ENCODE measurements at places on chromosomes 13 and 19.

GRCh38 chr13:30802501-30802900, 67.2 kb downstream of the ALOX5AP start:
- no peak overlapping the region for H3K27ac ChIP-seq
- H3K4me3 ChIP-seq = no peak overlapping the region
- H3K27me3 ChIP-seq = no peaks in the 10 kb centered on the region
- no peaks in the 10 kb centered on the region for H3K36me3 ChIP-seq

- no peaks in the 10 kb centered on the region for H3K27me3 ChIP-seq
- no peaks in the 10 kb centered on the region for H3K36me3 ChIP-seq
- H3K27ac ChIP-seq = no peak overlapping the region
Measured at GRCh38 chr19:29193155-29193554, 19.8 kb downstream of the UQCRFS1 start.

GRCh38 chr19:2338055-2338615, 9.7 kb downstream of the SPPL2B start:
- H3K27ac ChIP-seq = no peak overlapping the region
- no peak overlapping the region for H3K4me3 ChIP-seq
- peaks cover 4% of the 10 kb centered on the region for H3K4me1 ChIP-seq
- no peaks in the 10 kb centered on the region for H3K27me3 ChIP-seq

GRCh38 chr13:66508153-66508909, 721.8 kb downstream of the PCDH9 start:
- no peak overlapping the region for H3K27ac ChIP-seq
- no peak for DNase-seq
- H3K27me3 ChIP-seq = no peaks in the 10 kb centered on the region
- no peaks in the 10 kb centered on the region for H3K4me1 ChIP-seq

DNA sequence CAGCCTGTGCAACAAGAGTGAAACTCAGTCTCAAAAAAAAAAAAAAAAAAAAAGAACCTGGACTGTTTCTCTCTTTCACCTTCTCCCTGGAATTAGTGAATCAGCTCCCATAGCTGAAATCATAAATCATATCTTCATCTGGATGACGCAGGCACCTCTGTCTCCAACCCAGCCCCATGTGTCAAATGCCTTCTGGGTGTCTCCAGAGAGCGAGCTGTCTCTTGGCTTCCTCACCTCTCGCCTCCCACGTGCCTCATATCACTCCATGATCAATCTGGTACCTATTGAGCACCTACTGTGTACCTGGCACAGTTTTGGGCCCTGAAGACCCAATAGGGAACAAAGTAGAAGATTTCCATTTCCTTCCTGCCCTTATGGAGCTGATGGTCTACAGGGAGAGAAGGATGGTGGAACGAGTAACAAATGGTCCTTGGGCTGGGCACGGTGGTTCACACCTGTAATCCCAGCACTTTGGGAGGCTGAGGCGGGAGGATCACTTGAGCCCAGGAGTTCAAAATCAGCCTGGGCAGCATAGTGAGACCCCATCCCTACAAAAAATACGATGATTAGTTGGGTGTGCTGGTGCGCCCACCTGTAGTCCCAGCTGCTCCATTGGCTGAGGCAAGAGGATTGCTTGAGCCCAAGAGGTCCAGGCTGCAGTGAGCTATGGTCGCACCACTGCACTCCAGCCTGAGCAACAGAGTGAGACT, 2.5 kb downstream of the HSD11B1L start:
- H3K27me3 ChIP-seq = no peaks in the 10 kb centered on the region
- H3K4me3 ChIP-seq = no peak overlapping the region
- peaks cover 30% of the 10 kb centered on the region for H3K4me1 ChIP-seq

DNA sequence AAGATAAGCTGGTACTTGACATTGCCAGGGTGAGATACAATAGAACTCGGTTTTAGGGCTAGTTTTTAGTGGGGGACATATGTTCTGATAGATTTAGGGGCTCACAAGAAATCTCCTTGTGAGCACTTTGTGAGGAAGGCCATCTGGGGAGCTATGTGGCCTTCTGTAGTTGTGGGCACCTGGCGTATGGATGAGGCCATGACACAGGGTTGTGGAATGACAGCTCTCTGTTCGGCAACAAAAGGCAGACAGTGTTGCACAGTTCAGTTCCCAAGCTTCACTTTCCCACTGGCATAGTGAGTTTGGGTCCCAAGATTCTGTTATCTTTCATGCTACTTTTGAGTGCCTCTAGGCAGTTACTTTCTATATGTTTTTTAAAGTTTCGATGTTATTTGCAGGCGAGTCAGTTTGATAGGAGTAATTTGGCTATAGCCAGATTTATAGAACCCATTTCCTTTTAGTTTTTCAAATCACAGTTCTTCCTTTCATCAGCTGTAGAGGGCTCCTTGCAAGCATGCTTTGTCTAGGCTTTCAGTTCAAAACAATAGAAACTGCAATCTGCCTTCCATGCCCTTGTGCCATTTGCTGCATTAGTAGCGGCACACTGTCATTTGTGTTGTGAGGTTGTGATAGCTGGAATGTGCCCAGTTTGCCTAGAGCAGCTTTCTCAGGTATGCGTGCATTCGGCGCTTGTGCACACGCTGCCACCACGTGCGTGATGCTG, 70.6 kb upstream of the TEX29 start:
- no peaks in the 10 kb centered on the region for H3K4me1 ChIP-seq
- H3K36me3 ChIP-seq = peaks cover 71% of the 10 kb centered on the region
- no peak overlapping the region for H3K27ac ChIP-seq
- DNase-seq = no peak
- no peak overlapping the region for H3K4me3 ChIP-seq

DNA sequence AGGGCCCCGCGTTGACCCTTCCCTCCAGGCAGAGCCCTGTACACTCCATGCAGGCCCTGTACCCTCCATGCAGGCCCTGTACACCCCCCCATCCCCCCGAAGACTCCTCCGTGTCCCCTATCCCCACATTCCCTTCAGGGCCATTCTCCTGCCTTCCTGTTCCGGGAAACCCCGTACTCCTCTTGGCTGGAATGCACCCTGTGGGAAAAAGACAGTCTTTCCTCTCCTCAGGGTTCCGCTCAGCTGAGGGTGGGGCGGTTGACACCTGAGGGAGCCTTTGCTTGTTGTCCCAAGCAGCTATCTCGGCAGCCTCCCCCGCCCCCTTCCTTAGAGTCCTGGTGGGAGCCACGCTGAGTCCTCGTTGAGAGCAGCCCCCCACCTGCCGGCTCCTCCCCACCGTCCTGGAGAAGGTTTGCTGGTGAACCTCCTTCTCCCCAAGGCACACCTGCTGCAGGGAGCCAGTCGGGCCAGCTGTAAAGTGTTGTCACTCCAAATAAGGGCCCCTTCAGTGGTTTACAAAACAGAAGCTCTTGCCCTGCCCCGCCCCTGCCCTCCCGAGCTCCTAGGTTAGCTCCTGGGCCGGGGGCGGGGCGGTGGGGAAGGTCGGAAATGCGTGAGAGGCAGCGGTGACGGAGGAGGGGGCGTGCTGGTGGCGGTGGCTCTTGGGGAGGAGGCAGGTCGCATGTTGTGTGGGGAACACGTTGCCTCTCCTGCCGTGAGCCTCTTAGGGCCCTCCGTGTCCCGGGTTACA, 1.5 kb downstream of the GNA11 start:
- no peaks in the 10 kb centered on the region for H3K36me3 ChIP-seq
- H3K4me3 ChIP-seq = peak overlapping the region; percentile 96
- peaks cover 59% of the 10 kb centered on the region for H3K4me1 ChIP-seq
- H3K27ac ChIP-seq = peak overlapping the region; percentile 78
- DNase-seq = peak; percentile 76

GRCh38 chr19:4338441-4339355, at the start of gene STAP2:
STAP2 (minus strand) TSS chr19:4338827; CDS start chr19:4338753, 74 bp downstream.
- no peak for DNase-seq
- no peaks in the 10 kb centered on the region for H3K36me3 ChIP-seq
- no peaks in the 10 kb centered on the region for H3K4me1 ChIP-seq
- no peaks in the 10 kb centered on the region for H3K27me3 ChIP-seq
- peak within 1 kb of the TSS; percentile 69 for H3K27ac ChIP-seq

GRCh38 chr13:76656056-76656455, 230.1 kb downstream of the KCTD12 start:
- no peak for DNase-seq
- H3K27ac ChIP-seq = no peak overlapping the region
- no peak overlapping the region for H3K4me3 ChIP-seq
- no peaks in the 10 kb centered on the region for H3K27me3 ChIP-seq
- H3K36me3 ChIP-seq = no peaks in the 10 kb centered on the region
- H3K4me1 ChIP-seq = peaks cover 21% of the 10 kb centered on the region

DNA sequence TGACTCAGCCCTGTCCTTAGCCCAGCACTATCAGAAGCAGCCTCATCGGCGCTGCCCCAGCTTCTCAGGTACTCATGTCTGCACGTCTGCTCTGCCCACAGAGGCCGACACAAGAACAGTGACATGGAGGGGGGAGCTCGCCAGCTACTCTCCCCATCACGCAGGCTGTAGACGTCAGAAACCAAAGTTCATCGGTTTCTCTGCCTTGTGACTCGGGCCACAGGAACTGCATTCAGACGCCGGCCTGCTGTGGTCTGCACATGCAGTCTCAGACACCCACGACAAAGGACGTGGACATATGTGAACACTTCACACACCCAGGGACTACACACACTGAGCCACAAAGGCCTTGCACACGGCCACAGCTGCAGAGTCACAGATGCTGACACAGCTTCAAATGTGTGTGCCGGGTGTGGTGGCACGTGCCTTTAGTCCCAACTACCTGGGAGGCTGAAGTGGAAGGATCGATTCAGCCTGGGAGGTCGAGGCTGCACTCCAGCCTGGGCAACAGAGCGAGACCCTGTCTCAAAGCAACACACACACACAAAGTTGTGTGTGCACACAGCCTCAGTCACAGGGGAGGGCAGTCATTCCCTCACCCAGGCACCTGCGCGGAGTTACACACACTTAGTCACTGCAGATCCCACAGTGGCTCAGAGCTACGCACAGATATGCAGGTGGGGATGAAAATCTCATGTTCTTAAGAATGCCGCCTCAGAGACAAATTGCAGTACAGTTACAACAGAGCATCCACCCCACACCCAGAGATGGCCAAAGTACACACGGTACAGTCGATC, 4.9 kb upstream of the ZFP36 start:
- no peak for DNase-seq
- H3K27ac ChIP-seq = peak overlapping the region; percentile 100
- H3K4me3 ChIP-seq = peak overlapping the region; percentile 47
- peaks cover 7% of the 10 kb centered on the region for H3K36me3 ChIP-seq
- H3K4me1 ChIP-seq = peaks cover 92% of the 10 kb centered on the region
- no peaks in the 10 kb centered on the region for H3K27me3 ChIP-seq

DNA sequence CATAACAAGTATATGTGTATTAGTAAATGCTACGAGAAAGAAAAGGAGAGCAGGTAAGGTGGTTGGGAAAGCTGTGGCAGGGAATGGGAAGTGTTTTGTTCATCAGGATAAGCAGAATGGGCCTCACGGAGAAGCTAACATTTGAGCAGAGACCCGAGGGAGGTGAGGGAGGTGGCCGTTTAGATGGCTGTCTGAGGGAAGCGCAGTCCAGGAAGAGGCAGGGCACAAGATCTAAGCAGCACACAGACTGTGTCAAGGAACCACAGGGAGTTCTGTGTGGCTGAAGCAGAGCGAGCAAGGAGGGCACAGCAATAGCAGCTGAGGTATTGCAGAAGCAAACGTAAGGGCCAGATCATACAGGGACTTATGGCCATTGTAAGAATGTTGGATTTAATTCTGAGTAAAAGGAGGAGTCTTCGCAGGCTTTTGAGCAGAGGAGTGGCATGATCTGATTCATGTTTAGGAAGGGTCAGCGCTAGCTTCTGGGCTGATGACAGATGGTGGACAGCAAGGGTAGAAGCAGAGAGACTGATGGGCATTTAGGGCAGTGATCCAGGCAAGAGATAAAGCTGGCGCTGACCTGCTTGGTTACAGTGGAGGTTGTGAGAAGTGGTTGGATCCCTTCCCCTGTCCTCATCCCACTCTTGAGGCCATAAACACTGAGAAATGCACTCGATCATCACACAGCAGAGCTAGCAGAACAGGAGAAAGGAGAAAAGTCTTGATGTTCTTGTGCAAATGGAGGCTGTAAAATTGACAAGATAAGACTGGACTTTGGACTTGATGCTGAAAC, 199.9 kb downstream of the LACC1 start:
- H3K4me3 ChIP-seq = no peak overlapping the region
- H3K27ac ChIP-seq = no peak overlapping the region
- DNase-seq = no peak

DNA sequence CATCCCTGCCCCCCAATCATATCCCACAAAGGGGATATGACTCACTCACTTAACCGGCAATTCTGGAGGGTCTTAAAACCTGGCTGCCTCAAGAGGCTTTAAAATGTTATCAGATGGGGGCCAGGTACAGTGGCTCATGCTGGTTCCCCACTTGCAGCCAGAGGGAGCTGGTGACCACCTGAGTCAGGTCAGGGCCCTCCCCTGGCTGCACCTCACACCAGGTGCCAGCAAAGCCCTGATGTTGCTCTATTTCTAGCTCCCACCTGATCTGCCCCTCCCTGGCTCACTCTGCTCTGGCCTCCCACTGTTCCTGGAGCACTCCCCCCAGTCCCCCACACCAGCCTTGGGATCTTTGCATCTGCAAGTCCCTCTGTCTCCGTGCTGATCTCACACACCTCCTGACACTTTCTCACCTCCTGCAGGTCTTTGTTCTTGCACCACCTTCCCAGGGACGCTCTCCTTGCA, 14.2 kb downstream of the HPN start:
- peaks cover 7% of the 10 kb centered on the region for H3K27me3 ChIP-seq
- H3K4me3 ChIP-seq = no peak overlapping the region
- H3K4me1 ChIP-seq = no peaks in the 10 kb centered on the region
- no peak for DNase-seq
- H3K27ac ChIP-seq = no peak overlapping the region

GRCh38 chr19:9940778-9941177, 4.5 kb upstream of the OLFM2 start:
- H3K36me3 ChIP-seq = no peaks in the 10 kb centered on the region
- H3K27ac ChIP-seq = no peak overlapping the region
- H3K27me3 ChIP-seq = peaks cover 13% of the 10 kb centered on the region
- H3K4me1 ChIP-seq = peaks cover 10% of the 10 kb centered on the region
- H3K4me3 ChIP-seq = no peak overlapping the region
- DNase-seq = no peak

GRCh38 chr13:34833562-34834182, 108.4 kb upstream of the NBEA start:
- no peaks in the 10 kb centered on the region for H3K36me3 ChIP-seq
- no peaks in the 10 kb centered on the region for H3K4me1 ChIP-seq
- DNase-seq = no peak
- H3K4me3 ChIP-seq = no peak overlapping the region
- no peak overlapping the region for H3K27ac ChIP-seq

- no peak overlapping the region for H3K4me3 ChIP-seq
- H3K27me3 ChIP-seq = no peaks in the 10 kb centered on the region
- DNase-seq = no peak
- no peak overlapping the region for H3K27ac ChIP-seq
- H3K36me3 ChIP-seq = no peaks in the 10 kb centered on the region
- no peaks in the 10 kb centered on the region for H3K4me1 ChIP-seq
Measured at GRCh38 chr13:113785051-113786010, 26.3 kb downstream of the TMEM255B start.

GRCh38 chr19:51458899-51459505, 748 bp upstream of the SIGLEC8 start:
- H3K27me3 ChIP-seq = peaks cover 62% of the 10 kb centered on the region
- no peak overlapping the region for H3K27ac ChIP-seq
- H3K4me1 ChIP-seq = peaks cover 31% of the 10 kb centered on the region
- no peaks in the 10 kb centered on the region for H3K36me3 ChIP-seq
- H3K4me3 ChIP-seq = no peak overlapping the region
- DNase-seq = no peak

Data from left lung (tissue), 14 donors.